ENCODE measurements at places on chromosomes 1 and 21.

GRCh38 chr1:198153804-198154203 lies 3.0 kb upstream of the NEK7 start:
- no peak for DNase-seq

DNA sequence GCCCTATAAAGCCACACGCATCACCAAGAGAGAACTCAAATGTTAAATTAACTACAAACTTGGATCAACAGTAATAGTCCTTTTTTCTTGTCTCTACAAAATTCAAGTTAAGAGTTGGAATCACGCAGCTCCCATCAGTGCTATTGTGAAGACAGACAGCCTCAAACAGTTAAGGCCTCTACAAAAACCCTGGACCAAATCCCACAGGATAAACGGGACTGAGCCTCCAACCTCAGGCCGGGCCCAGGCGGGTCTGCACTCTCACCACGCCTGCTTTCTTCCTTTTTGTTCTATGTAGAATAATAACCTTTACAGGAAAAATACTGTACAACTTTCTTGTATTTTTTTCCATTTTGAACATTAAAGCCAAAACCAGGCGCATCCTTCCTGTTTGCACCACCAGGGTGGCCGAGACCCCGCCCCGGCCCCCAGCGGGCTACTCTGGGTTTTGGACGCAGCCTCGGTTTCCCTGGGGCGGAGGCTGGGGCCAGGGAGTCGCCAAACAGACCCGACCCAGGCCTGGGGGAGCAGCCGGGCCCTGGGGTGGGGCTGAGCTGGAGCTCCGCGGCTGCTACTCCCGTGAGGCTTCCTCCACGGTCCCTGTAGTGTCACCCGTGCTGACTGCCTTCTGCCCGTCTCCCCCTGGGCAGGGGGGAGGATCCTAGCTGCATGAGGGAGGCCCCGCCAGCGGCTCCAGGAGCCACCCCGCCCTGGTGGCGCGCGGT lies 158.4 kb downstream of the CASZ1 start:
- DNase-seq: peak; percentile 15

DNA sequence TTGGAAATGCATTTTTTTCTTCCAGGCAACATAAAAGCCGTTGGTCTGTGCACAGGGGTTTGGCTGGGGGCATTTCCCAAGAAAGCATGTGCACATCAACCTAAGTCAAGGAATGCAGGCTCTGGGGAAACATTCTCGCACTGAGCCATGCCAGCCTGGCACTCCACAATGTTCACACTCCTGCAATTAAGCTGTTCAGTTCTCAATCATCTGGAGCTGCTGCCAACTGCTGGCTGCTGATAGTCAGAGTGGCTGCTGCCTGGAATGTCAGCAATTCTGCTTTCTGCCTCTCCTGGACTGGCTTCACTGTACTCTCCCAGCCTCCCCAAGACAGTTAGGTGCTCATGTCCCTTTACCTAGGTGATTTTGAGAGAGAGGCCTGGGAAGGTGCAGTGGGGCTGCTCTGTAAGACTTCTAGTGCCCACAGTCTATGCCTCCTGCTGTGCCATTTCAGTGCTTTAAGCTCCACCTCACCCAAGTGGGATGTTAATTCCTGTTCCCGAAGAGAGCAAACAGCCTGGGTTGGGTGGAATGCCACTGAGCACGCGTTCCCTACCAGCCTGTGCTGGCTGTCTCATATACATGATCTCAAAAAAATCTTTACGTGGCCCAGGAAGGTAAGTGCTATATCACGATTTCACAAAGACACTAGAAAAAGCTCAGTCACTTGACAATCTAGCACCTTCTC lies 131.7 kb downstream of the BRINP2 start:
- DNase-seq: no peak

DNA sequence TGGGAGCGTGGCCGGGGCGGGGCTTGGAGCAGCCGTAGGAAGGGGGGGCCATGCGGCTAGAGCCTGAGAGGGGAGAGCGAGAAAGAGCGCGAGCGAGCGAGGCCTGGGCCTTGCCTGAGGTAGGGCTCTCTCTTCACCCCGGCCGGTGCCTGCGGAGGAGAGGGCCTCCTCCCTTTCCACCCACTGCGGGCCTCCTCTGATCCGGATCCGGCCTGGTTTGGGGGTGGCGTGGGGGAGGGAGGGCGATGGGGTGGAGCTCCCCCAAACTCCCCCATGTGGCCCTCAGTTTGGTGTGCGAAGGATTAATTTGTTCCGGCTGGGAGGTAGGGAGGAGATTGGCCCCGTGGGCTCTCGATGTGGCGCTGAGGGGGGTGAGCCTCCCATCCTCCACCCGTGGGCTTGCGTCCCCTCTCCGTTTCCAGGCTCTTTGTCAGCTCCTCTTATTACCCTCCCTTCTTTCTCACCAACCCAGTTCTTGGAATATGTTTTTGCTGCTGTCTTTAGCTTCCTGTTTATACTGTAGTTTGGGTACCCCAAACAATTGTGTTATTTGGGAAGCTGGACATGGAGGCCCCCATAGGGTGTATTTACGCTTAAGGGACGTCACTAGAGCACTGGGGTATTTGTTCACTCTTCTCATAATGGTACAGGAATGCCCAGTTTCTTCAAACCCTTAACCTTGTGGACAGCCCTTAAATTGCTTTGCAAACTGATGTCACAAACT lies 685 bp downstream of the UBAP2L start:
- DNase-seq: peak; percentile 77

- DNase-seq: peak; percentile 91
Measured at GRCh38 chr1:243850202-243850451, at the start of gene AKT3. TSS of gene AKT3 (minus strand) at chr1:243850243. CDS start at chr1:243843170, 7,073 bp downstream.

DNA sequence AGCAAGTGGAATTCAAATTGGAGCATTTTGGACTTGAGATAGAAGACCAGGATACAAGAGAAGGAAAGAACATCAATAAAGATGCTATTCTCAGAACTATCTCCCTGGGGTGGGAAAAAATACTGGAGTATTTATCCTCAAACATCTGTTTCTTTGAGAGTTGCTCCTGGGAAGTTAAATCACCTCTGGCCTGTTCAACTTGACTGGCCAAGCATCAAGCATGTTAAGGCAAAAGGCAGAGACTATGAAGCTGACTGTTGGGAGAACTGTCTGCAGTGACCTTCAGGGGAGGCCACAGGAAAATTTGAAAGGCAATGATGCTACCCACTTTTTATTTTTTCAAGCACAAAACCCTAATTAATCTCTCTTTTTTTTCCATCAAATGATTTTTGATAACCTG lies 239.0 kb downstream of the NTNG1 start:
- no peak for DNase-seq

DNA sequence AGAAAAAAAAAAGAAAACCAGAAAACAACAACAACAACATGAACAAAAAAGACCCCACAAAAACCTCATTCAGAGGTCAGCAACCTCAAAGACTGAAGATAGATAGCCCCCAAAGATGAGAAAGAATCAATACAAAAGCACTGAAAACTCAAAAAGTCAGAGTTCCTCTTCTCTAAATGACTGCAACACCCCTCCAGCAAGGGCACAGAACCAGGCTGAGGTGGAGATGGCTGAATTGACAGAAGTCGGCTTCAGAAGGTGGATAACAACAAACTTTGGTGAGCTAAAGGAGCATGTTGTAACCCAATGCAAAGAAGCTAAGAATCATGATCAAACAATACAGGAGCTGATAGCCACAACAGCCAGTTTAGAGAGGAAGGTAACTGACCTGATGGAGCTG lies 17.0 kb downstream of the RAB3GAP2 start:
- DNase-seq: no peak

GRCh38 chr1:113874012-113874879 lies 2.7 kb upstream of the PTPN22 start:
- DNase-seq: peak; percentile 14

- no peak for DNase-seq
Measured at GRCh38 chr21:37367336-37367702, 746 bp downstream of the DYRK1A start.

DNA sequence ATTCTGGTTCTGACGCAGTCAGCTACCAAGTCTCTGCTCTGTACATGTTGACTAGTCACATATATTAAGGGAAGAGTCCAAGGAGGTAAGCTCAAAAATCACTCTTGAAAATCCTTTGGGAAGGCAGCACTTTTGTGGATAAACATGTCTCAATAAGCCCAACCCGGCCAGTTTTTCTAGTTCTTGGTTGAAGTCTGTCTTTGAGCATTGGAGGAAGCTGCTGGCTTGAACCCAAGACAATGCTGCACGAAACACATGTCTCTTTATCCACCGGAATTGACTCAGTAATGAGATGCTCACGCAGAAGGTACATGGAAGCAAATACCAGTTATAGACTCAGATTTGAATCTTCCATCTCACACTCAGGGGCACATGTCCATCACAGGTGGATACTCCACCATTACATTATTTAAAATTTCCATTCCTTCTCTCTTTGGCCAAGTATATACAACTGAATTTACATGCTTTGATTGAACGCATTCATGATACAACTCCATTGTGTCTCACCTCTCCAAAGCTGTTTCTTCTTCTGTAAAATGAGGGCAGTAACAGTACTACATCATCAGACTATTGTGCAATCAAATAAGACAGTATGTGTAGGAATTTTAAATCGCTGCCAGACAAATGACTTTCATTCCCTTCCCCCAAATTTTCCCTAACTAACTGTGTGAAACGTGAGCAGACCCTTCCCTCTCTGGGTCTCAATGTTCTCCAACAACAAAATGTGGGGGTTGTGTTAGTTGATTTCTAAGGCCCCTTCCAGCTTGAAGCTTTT lies 9.6 kb upstream of the GUCA2A start:
- DNase-seq: peak; percentile 26

DNA sequence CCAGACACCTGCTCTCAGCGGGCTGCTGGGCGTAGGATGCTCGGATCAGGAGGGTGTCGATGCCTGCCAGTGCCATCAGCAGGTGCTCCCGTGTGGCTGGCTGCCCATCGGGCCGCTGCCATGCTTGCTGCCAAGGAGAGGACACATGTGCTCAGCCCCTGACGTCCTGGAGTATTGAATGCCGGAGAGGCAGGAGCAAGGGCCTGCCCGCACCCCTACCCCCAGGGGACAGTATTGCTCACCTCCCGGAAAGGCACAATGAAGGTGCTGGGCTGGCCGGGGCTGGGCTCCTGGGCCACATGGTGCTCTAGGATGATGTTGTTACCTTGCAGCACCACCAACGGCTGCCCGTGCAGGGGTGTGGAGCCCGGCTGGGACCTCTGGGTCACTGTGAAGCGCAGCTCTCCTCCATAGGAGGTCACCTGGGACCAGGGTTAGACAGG lies 61.5 kb downstream of the HSPG2 start:
- no peak for DNase-seq

DNA sequence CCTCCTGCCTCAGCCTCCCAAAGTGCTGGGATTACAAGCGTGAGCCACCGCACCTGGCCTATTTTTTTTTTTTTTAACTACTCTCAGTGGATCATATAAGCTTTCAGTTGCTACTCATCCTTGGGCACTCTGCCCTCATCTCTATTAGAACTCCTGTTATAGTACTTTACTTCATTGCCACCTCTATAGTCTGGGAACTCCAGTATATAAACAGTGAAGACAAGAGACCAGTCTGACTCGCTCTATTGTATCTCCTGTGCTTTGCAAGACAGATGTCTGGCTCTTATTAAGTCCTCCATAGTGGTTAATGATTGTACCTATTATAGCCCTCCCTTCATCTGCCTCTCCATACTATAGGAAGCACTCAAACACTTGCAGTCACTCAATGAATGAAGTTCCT lies 15.1 kb downstream of the KHDRBS1 start:
- peak; percentile 46 for DNase-seq

- no peak for DNase-seq
Measured at GRCh38 chr1:51439053-51439452, 80.0 kb downstream of the EPS15 start.

GRCh38 chr1:174160109-174160473 lies 771 bp downstream of the RABGAP1L start:
- peak; percentile 52 for DNase-seq

DNA sequence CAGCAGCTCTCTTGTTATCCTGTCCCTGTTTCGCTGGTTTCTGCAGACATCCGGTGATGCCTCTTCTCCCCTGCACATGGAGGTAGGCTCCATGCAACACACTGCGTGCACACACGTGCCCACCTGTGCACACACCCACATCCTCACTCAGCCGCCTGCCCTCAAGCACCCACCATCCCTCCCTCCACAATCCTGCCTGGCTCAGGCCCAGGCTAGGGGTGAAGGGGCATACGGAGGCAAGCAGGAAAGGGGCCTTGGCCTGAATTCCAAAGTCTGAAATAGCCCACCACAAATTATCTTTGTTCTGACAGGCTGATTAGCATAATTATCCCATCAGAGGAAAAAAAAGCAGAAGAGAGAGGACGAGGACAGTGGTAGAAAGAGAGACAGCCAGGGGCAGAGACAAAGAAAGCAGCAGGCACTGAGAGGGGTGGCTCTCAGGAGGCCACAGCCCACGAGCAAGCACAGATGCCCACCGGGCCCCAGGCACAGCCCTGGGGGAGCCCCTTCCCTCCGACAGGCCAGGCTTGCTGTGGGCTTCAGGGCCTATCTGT lies 73.2 kb downstream of the GRIK3 start:
- DNase-seq: no peak

DNA sequence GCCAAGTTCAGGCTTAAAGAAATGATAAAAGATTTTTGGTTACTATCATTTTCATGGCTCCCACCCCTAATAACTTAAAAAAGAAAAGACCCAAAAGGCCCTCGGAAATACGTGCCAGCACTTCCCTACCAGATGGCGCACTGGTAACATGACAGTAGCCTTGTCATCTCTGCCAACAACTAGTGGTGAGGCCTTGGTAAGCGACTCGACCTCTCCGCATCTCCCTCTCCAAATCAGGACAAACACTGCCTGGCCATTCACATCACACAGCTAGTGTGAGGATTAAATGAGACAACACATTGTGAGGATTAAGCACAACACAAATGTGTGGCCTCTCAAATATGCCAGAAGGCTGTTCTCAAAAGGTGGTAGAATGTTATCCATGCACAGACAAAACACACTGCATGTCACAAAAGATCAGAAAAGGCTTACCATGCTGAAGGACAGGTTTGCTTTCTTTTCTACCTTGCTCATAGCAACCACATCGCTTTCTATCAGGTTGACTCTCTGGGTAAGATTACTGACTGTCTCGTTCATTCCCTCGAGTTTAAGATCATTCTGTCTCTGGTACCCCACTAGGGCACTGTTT lies 16.4 kb downstream of the TEX38 start:
- DNase-seq: no peak

DNA sequence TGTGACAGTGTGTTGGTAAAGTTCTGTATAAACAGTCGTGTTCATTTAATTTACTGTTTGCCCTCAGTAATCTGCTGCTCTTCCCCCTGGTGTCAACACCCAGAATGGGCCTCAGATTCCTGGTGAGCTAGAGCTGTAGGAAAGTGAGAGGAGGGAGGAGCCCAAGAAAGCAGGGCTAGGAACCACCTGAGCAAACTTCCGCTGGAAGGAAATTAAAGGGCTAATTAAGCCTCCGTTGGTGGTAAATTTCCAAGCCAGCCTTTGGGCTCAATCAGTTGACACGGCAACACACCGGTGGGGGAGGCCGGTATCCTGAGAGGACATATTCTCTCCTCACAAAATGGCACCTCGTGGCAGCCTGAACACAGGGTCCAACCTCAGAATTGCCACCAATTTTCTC lies 32.9 kb downstream of the RAB3B start:
- no peak for DNase-seq

DNA sequence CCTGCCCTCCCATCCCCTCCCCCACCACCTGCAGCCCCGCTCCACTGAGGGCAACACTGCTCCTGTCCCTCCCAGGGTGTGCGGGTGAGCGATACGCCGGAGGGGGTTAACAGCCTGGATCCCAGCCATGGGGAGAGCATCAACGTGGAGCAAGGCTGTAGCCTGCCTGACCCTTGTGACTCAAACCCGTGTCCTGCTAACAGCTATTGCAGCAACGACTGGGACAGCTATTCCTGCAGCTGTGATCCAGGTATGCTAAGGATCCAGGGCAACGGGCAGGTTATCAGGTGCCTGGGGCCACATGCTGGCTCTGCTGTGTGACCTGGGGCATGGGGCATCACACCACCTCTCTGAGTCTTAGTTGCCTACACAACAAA lies 15.0 kb downstream of the CELSR2 start:
- no peak for DNase-seq
